ENCODE measurements at places on chromosomes 16 and 17.

DNA sequence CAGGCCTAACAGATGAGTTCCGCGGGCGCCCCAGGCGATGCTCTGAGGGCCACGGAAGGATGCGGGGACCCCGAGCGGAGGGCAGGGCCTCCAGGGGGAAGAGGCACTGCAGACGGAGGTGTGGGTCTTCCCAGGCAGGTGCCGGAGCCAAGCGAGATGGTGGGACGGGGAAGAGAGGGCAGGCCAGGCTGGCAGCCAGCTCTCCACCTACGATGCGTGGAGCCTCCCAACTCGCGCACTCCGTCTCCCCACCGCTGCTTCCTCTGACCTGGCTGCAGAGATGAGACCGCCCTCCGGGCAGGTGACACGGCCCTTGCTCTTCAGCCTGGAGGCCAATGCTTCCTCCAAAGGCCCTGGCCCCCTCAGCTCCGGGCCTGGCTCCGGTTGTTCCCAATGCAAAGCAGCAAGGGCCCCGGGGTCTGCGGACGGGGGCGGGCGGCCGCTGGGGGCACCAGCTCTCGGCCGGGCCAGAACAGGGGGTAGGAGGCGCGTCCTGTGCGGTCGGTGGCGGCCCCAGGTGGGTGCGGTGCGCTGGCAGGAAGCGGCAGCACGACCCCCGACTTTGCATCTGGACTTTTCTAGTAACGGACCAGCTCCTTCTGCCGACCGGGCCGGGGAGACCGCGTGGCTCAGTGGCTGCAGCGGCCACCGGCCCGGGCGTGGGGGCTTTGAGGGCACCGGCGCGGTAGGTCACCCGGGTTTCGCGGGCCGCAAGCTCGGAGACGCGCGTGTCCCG is 1.5 kb upstream of the SOX8 start:
- DNase-seq = no peak

- DNase-seq = no peak
Observed at GRCh38 chr16:73565263-73565662, 517.3 kb upstream of the ZFHX3 start.

GRCh38 chr16:57112403-57113041 is 20.1 kb downstream of the CPNE2 start:
- no peak for DNase-seq

DNA sequence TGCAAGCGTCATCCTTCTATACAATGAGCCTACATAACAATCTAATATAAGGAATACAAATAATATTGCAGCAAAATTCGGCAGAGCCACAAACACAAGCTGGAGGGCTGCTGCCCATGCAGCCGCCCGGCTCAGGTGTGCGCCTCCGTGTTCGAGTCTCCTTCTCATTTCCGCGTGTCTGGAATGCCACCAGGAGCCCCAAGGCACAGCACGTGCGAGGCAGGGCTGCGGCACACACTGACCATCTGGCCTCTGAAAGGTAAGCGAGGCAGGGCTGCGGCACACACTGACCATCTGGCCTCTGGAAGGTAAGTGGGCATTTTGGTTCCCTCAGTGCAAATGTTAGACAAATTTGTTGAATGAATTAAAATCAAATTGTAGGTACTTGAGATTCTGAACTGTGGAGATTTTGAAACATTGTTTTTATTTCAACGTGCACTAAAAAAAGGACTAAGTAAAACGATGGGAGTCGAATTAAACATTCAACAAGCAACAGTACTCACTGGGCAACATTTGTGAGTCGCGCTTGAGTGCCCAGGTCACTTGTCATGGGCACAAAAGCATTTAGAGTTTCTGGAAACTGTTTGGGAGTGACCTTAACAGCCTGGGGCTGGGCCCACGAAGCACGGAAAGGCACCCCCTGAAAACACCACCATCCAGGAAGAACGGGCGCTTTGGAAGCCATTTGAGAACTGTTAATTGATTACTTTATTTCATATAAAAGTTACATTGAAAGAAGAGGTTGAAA is 37.4 kb downstream of the ZDHHC7 start:
- no peak for DNase-seq

DNA sequence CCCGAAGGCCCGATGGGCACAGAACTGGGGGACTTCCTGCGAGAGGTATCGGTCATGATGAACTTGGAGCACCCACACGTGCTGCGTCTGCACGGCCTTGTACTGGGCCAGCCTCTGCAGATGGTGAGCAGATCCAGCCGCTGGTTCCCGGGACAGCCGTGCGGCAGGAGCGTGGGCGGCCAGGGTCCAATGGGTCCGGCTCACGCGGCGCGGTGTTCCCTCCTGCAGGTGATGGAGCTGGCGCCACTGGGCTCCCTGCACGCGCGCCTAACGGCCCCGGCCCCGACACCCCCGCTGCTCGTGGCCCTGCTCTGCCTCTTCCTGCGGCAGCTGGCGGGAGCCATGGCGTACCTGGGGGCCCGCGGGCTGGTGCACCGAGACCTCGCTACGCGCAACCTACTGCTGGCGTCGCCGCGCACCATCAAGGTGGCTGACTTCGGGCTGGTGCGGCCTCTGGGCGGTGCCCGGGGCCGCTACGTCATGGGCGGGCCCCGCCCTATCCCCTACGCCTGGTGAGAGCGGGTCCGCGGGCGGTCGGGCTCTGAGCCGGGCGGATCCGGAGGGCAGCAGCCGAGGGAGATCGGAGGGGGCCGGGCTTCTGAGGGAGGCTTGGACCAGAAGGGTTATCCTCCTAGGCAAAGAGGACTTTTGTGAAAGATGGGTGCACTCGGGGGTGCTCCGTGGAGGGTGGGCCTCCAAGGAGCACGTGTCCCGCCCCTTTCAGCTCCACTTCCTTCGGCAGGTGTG is 3.0 kb downstream of the TNK1 start:
- peak; percentile 79 for DNase-seq

DNA sequence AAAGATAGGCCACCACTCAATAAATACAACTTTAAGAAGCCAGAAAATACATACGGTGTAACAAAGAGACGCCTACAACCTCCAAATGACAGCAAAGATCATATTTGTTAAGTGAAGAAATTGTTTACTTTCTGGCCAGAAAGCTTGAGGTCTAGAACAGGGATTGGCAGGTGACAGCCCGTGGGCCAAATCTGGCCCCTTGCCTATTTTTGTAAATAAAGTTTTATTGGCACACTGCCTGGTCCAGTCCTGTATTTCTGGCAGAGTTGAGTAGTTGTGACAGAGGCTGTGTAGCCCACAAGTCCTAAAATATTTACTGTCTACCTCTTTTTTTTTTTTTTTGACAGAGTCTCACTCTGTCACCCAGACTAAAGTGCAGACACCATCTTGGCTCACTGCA is 3.4 kb upstream of the CLEC19A start:
- no peak for DNase-seq

DNA sequence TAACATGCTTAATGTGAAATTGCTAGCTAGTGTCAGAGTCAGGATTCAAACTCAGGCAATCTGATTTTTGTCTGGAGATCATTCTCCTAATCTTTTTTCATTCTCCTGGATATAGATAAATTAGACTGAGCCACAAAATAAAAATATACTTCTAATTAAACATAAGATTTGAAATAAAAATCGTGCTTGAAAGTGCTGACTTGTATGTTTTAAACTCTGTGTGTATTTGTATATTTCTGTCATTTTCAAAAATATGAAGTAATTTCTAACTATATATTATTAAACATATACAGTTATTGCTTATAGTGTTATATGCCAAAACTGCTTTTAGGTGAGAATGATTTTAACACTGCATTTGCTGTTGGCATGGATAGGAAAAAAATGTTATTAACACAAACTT is 239.4 kb downstream of the KCNJ2 start:
- DNase-seq = no peak

DNA sequence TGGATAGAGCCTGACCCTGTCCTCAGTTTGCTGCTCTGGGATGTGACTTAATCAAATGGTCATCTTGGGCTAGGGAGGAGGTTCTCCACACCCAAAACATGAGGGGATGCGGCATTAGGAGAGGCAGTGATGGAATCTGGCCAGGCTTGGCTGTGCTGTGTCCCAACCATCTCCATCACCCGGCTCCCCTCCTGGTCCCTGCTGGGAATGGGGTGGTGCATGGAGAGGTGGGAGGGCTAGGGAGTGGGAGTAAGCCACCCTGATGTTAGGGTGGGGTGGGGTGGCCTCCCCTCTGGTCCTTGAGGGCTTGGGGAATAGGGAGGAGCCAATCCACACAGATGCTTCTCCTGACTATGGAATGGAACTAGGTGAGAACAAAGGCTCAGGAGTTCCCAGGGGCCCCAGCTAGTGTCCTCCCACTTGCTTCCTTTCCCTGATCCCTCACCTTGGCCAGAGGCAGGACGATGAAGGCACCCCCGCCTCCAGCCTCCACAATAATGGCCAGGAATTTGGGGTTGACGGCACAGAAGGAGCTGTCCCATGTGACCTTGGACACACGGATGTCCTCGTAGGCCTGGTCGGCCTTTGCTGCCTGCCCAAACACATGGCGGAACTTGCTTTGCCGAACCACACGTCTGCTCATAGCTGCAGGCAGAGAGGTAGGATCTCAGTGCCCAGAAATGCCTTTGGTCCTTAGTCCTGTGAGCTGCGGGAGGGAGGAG is 1.8 kb downstream of the CORO6 start:
- DNase-seq = no peak

Measured in activated naive CD4-positive, alpha-beta T cell treated with anti-CD3 and anti-CD28 coated beads, Interleukin-2, amount 50 U/mL, for 72 hours (primary cell).